ENCODE measurements at places on chromosomes 13 and 19.

- DNase-seq: peak; percentile 23
Observed at GRCh38 chr13:62512194-62513141, 1096.8 kb upstream of the PCDH20 start.

GRCh38 chr13:36872621-36873020 lies 47.4 kb downstream of the SMAD9 start:
- DNase-seq: no peak

DNA sequence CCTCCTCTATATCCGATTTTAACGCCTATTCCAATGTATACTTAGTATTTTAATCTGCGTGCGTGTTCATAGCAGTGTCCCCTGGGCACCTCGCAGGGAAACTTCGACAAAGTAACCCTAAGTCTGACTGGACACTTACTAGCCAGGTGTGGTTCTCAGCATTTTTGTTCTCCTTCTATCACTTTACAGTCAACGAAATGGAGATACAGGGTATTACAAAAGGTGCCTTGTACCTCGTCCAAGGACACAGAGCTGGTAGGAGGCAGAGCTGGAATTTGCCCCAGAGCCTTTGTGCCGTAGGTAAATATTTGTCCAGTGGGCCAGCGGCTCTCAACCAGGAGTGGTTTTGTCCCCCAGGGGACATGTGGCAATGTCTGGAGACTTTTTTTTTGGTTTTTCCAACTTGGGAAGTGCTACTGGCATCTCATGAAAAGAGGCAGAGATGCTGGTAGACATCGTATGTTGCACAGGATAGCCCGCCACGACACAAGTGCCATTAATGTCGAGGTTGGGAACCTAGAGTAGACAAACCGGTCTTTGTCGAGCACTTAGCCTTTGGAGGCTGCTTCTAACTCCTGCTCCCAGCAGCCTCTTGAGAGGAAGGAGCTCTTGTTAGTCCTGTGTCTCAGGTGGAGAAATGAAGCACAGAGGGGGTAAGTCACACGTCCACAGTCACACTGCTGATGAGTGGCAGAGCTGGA lies 1.1 kb downstream of the ZNF444 start:
- DNase-seq: no peak

GRCh38 chr13:28329395-28330158 lies 165.4 kb downstream of the FLT1 start:
- DNase-seq: peak; percentile 98

DNA sequence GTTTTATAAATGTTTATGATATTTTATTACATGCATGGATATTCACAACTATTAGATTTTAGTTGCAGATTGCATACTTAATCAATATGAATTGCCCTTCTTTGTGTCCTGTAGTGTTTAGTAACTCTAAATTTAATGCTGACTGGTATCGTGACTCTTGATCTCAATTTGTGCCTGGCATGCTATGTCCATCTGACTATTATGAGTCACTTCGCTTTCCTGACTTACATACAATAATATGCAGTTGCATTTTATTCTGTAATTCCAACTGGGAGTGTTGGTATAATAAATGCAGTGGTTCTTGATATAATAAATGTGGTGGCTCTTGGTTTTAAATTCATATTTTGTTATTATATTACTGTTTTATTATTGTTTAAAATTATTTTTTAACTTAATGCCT lies 277.5 kb downstream of the LIG4 start:
- DNase-seq: no peak

DNA sequence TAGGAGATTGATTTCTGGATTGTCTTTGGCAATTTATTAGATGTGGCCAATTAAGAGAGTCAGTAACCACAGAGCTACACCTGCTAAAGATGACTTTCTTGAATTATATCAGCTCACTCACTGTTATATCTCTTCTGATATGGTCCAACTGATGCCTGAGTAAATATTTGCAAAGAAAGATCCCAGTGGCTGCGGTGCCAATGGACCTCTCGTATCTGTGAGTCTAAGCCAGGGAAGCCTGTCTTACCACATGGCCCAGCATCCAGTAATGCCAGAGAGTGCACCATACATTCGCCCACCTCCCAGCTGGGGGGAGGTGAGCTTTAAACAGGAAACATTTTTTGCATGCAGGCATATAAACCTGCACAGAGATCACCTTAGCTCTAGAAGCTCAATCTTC lies 82.7 kb upstream of the SLC15A1 start:
- no peak for DNase-seq

DNA sequence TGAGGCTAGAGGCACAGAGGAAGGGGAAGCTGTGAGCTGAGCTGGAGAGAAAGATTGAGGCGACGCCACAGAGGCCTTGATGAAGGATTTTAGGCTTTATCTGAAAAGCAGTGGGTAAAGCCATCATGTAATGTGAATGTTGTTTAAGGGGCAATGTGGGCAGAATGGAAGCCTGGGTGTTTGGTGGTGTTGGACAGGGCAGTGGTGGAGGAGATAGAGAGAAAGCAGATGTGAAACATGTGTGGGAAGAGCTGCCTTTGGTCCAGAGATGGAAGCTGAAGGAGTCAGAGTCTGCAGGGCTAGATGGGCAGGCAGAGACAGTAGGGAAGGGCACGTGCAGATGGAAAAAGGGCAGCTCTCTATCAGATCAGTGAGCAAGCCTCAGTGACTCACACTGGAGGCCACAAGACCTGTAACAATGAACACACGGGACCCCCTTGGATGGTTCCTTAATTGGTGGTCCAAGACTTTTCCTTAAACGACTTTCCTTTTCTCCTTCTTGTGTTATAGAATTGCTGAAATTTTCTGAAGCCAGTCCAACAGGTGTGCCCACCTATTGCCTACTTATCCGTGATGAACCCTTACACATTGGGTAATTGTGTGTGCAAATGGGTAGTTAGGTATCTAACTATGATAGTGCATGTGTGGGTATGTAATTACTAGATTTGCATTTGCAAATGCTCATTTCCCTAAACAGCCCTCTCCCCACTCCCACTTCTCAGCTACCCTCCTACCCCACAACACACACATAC lies 21.7 kb downstream of the ZNF536 start:
- DNase-seq: no peak

DNA sequence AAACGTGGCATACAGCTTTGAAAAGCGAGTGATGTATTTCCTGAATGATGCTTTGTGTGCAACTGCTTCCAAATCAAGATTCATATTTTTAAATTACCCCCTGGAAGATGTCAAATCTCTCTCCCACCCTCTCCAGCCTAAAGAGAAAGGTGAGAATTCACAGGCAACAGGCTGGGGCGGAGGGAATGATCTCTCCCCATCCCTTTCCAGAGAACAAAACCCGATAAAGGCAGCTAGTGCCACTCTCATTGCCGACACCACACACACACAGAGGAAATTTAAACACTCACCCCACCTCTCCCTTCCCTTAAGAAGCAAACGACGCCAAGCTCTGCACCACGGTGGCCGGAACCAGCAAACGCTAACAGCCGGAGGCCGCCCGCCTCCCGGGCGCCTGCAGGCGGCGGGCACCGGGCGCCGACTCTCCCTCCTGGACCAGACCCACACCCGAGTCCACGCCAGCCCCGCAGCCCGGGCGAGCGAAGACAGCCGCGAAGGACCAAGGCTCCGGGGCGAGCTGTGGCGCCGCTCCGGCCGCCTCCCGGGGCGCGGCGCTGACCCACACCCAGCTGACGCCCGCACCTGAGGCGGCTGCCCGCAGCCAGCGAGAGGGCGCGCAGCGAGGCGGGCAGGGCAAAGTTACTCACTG lies 477 bp downstream of the LNX2 start:
- peak; percentile 38 for DNase-seq

DNA sequence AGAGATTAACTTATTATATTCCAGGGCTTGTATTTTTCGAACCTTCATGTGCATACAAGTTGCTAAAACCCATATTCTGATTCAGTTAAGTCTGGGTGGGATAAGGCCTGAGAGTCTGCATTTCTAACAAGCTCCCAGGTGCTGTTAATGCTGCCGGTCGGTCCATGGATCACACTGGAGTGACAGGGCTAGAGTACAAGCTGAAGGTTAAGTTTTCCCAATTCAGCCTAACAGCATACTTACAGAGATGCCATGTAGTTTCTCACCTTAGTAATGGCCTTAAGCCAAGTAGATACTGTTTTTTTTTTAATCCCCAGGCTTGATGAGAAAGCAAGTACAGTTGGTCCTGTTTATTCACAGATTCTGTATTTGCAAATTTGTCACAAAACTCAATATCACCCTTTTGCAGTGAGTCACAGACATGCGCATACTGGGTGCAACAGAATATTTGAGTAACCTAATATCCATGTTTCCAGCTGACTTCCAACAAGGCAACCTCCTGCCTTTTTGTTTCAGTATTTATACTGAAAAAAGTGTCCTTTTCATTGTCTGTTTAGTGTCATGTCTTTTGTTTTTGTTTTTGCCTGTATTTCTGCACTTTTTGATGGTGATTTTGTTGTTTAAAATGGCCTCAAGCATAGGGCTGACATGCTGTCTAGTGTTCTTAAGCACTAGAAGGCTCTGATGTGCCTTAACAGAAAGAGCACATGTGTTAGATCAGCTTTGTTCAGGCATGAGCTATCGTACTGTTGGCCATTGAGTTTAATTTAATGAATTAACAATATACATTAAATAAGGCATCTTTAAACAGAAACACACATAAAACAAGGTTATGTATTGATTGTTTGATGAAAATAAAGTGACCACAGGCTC lies 875.0 kb downstream of the PCDH9 start:
- no peak for DNase-seq
